ENCODE measurements at places on chromosomes 3 and 15.

DNA sequence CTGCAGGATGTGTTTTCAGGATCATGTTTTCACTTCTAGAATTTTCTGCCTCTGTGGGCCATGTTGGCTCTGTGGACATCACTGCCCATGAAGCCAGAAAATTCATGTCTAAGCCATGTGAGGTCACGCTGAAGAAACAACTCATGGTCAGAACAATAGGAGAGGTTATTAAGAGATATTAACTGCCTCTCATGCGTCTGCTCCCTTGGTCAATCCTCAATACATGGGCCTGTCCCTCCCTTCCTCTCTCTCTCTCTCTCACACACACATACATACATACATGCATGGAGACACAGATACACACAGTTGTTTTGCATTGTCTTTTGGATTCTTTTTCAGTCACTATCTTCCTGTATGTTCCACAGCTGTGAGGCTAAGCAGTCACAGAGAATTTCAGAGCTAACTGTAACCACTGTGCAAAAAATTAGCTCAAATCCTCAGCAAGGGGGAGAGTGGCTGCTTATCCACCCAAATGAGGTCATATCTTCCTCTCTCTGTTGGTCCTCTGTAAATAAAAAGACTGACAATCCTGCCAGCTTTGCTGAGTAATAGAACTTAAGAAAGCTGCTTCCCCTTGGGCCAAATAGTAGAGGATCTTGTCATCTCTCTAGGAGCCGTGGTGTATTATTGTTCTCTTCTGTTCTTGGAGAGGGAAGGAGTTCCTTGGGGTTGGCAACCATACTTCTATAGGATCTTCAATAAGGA is 45.6 kb downstream of the LRTM1 start:
- DNase-seq: no peak

GRCh38 chr15:68541743-68542142 is 37.0 kb upstream of the CORO2B start:
- DNase-seq: no peak

- no peak for DNase-seq
Measured at GRCh38 chr3:127288921-127289705, 1.3 kb upstream of the PRR20G start.

- no peak for DNase-seq
Measured at GRCh38 chr3:194906229-194906629, 220.5 kb downstream of the FAM43A start.
